ENCODE measurements at places on chromosomes 12 and 14.

DNA sequence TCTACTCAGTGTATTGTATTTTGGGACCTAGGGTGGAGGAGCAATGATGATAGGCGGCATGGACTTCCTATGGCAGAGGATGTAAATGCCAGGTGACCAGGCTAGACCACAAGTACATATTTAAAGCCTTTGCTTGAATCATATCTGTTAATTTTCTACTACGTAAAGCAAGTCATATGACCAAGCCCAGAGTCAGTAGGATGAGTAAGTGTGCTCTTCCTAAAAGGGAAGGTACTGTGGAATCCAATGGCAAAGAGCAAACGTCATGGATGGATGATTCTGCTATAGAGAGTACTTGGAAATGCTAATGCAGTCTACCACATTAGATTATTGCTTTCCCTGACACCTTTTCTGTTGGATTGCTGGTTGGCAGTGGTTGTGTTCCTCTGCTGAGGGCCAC lies 16.8 kb downstream of the GPATCH2L start:
- DNase-seq, result no peak

DNA sequence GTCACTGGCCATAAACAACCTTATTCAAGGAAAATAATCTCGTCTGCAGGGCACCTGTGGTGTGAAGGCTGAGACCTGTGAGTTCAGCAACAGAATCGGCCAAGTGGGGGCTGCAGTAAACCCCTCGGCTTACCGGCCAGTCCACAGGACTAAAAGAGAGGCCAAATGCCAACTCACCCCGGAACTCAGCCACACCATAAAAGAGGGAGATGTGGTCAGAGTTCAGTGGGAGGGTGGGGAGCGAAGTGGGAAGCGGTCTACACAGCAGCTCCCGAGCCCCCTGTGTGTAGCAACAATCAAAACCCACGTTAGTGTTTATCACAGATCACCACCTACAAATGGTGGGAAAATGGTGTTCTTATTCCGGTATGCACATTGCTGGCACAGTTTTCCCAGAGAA lies 153.0 kb downstream of the PIWIL1 start:
- no peak for DNase-seq

DNA sequence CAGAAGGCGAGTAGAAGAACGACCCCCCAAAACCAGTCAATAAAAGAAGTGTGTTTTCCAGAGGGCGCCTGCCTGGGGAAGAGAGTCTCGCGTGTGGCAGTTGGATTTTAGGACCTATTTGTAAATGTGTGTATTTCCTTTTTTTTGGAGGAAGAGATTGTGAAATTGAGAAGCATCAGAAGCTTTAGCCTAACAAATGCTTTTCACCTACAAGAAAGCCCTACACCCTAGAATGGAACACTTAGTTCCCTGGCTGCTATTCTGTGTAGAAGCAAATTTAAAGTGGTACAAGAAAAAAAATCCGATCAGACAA lies 1.3 kb downstream of the RCOR1 start:
- no peak for DNase-seq

DNA sequence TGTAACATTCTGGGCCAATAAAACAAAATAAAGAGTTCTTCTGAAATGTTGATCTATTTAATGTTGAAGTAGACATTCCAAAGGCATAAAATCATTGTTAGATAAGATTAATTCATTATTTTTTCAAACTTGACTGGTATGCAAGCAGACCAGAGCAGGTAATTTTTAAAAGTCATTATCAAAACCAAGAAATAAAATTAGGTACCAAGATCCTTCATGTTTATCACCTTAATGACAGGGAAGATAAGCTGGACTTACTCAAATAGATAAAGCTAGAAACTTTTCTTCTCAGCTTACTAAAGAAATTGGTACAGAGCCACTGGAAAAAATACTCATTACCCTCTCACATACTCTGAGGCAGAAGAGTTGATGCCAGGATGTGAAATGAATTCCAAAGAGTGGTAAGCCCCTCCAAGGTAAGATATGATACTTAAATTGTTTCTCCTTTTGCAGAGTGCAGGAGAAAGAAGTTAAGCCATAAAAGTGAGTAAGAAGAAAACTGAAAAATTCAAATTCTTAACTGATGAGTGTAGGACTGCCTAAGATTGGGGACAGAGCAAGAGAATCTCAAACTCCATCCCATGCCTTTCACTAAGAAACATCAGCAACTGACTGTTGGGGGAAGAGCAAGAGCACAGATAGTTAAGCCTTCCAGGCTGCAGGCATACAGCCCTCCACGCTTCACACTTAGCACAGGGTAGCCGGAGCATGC lies 111.9 kb downstream of the SLC41A2 start:
- DNase-seq, result no peak

GRCh38 chr12:64824500-64825142 lies at the start of gene TBC1D30:
TBC1D30 (plus strand) TSS chr12:64824647; CDS start chr12:64824880, 233 bp downstream.
- DNase-seq, result peak; percentile 80

- DNase-seq, result no peak
These were observed 34.5 kb downstream of the HMGA2 start for GRCh38 chr12:65858831-65859230.

DNA sequence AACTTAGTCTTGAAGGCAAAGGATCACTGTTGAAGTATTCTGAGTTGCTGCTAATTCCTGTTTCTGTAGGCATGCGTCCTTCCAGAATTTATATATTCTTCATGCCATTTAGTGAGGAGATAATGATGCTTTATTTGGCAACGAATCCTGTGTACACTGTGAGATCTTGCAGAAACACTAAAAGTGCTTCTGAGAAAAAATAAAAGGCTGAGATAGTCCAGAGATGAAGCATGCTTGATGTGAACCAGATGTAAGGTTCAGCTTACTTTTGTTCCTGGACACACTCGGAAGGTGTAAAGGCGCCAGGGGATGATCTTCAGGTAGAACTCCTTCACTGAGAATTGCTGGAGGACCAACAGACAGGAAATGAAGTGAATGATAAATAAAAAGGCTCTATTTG lies 39.1 kb downstream of the AREL1 start:
- no peak for DNase-seq

- no peak for DNase-seq
These were observed 370.2 kb downstream of the SOX5 start for GRCh38 chr12:23579257-23579656.

DNA sequence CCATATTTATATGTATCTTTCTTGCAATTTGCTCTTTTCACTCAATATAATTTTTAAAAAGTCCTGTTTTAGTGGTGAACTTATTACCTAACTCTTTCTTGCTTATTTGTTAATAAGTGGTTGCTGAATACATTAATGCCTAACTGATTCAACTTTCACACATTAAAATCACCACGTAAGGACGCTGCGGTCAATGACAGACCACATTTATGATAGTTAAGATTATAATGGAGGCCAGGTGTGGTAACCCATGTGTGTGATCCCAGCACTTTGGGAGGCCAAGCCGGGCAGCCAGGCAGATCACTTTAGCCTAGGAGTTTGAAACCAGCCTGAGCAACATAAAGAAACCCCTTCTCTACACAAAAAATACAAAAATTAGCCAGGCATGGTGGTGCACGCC lies 37.0 kb downstream of the WDR89 start:
- no peak for DNase-seq

- DNase-seq, result peak; percentile 47
These were observed 101.2 kb downstream of the EEA1 start for GRCh38 chr12:92827836-92828431.

GRCh38 chr12:111441107-111441928 lies 35.6 kb downstream of the SH2B3 start:
- no peak for DNase-seq

DNA sequence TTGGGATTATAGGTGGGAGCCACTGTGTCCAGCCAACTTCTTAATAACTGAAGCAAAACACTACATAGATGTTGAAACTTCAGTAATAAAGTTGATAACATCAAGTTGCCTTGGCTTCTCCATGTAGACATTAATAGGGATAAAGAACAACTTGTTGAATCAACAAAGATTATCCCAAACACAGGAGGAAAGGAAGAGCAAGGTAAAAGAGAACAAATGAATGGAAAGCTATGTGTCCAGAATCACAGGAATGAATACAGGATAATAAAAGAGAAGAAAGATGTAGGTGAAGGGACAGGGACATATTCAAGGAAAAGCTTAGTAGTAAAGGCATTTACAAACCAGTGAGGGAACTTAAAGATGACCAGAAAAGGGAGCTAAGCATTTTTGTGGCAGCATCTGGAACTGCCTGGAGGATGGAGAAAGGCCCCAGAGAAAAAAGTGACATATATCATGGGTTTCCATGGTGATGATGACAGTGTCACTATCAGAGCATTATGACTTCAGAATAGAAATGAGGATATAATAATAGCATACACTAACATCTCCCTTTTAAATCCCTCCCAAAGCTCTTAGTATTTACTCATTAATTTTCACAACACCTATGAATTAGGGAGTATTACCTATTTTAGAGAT lies 24.0 kb upstream of the MDM1 start:
- no peak for DNase-seq

DNA sequence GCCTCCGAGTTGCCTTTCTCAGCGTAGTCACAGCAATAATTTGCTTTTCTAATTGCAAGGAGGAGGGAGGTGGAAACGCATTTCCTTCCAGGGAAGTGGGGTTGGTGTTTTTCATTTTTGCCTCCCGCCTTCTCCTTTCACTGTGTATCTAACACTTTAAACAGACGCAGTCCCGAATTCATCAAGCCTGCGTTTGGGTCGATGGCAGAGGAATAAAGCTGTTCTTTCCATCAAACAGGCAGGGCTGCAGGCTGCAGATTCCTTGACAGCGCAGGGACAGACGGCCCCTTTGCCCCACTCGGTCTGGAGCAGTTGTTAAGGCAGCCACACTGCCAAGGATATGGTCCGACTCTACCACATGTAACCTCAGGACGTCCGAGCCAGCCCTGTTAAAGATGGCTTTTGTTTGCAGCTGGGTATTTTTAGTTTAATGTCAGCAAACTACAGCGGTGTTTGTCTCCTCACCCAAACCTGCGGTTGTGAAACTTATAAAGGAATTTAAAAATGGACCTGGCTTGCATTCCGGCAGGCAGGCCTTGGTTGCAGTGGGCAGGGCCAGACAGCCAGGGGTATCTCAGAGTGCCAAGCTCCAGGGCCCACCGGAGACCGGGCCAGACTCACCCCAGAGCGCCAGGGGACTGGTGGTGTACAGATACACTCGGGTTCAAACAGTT lies 2.1 kb downstream of the CHST11 start:
- peak; percentile 28 for DNase-seq

DNA sequence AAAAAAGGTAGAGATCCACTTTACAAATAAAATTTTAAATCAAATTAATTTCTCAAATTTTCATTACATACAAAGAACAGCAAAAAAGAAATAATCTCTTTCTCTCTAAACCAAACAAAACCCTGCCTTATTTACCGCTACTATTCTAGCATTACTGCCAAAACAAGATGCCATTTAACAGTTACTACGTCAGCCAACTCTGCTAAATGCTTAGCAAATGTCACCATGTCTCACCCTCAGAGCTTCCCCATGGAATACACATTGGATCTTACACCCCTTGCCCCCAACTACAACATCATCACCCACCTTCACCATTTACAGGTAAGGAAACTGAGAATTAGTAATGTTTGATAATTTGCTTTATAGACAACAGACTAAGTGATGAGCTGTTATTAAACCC lies 23.0 kb upstream of the NR2C1 start:
- DNase-seq, result no peak

- no peak for DNase-seq
These were observed 12.1 kb downstream of the NUAK1 start for GRCh38 chr12:106126441-106127337.

- DNase-seq, result peak; percentile 78
These were observed 895 bp upstream of the CCDC88C start for GRCh38 chr14:91418387-91419043.

- DNase-seq, result no peak
These were observed 25.2 kb upstream of the NCOR2 start for GRCh38 chr12:124592481-124593160.
